ENCODE measurements at places on chromosomes 1 and 21.

- DNase-seq, result no peak
Measured at GRCh38 chr1:95852483-95853070, 618.6 kb downstream of the RWDD3 start.

DNA sequence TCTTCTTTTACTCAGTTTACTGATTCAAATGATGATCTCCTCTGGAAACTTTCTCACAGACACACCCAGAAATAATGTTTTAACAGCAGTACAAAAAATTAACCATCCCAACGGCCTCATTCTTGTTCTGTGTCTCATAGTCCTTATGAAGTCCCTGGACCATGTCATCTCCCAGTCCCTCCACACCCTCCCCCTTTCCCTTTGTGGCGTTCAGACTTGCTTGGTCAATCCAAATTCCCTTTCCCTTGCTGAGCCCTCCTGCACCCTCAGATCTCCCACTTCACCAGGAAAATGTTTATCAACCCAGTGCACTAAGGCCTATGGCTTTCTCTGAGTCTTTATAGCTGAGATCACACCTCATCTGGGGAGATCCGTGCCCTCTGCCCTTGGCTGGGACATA is 85.9 kb downstream of the CENPF start:
- DNase-seq, result no peak

DNA sequence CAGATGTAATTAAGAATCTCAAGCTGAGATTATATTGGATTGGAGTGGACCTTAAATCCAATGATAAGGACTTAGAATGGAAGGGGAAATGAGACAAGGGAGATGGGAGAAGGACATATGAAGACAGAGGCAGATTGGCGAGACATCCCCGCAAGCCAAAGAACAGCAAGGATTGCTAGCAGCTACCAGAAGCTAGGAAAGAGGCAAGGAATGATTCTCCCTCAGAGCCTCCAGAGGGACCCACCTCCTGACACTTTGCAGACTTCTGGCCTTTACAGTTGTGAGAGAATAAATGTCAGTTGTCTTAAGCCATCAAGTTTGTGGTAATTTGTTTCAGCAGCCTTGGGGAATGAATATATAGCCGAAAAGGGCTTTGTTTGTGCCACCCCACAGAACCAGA is 20.7 kb downstream of the METTL13 start:
- DNase-seq, result no peak

- DNase-seq, result no peak
Measured at GRCh38 chr1:218200979-218201378, 84.1 kb upstream of the RRP15 start.

- DNase-seq, result no peak
Measured at GRCh38 chr1:1614204-1614953, 921 bp upstream of the MIB2 start.

Data from activated naive CD4-positive, alpha-beta T cell treated with anti-CD3 and anti-CD28 coated beads, Interleukin-2, amount 50 U/mL, for 72 hours (primary cell).